Stimulated activated CD4-positive, alpha-beta T cell treated with anti-CD3 and anti-CD28 coated beads, TNF-alpha, amount 100 ng/mL, for 4 hours (primary cell): ENCODE measurements at places on chromosomes 1 and 21.

- no peak for DNase-seq
Measured at GRCh38 chr1:54095546-54096226, 42.3 kb downstream of the TCEANC2 start.

DNA sequence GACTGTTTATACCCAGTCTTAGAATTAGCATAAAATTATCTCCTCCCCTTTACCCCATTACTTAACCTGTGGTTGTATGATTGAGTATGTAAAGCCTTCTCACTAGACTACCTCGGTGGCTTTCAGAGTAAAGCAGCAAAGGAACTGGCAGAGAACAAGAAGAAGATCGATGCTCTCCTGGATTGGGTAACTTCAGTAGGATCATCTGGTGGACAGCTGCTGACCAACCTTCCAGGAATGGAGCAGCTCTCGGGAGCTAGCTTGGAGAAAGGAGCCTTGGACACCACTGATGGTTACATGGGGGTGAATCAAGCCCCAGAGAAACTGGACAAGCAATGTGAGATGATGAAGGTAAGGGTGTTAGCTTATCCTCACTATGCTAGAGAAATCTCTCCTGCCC lies 138.6 kb upstream of the BMP8A start:
- DNase-seq, result no peak

DNA sequence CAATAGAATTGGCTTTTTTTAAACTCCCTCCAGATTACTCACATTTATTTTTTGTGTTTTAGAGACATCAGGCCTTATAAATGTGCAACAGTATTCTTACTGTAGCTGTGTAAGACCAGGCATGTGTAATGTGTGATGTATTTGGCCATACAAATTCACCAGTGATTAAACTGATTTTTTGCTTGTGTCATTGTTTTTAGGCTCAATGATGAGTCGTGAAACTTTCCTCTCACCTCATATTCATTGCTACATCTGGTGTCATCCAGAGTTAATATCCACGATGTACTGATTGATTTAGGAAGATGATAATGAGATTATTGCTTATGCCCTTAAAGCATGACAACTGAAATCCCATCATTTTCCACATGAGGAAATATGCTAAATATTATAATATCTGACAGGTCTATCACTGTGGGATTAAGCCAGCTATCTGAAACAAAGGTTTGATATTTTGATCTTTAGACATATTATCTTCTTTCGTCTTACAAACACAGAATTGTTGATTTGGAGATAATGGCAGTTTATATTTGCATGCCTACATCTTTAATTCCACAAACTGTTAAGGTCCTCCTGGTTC lies 487.9 kb downstream of the PTBP2 start:
- no peak for DNase-seq

DNA sequence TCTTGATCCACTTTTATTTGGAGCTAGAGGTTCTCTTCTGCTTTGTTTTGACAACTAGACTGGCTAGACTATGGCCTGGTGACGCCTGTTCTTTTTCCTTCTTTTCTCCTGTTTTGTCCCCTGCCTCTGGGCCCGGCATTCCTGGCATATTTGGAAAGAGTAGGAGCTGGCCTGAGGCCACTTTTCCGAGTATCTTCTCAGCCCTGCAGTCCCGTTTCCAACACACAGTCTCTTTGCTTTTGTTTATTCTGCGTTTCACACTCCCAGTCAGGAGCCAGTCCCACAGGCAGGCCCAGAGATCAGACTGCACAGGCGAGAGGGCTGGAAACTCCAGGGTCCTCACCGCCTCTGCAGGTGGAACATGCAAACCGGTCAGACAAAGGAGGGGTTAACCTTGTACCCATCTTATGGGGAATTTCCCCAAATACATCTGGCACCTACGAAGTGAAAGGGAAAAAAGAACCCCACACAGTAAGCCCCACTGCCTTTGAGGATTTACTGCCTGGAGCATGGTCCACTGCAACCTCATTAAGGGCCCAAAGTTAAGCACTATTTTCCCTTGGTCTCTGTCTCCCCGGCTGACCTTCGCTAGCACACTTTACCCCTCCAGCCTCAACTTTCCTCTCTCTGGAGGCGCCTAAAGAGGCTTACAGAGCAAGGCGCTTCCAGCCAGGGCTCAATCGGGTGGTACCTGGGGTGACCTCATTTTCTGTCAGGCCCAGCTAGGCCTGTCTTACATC lies 141.1 kb downstream of the TOMM20 start:
- no peak for DNase-seq

- DNase-seq, result no peak
Measured at GRCh38 chr1:115666702-115667101, 24.9 kb downstream of the VANGL1 start.

DNA sequence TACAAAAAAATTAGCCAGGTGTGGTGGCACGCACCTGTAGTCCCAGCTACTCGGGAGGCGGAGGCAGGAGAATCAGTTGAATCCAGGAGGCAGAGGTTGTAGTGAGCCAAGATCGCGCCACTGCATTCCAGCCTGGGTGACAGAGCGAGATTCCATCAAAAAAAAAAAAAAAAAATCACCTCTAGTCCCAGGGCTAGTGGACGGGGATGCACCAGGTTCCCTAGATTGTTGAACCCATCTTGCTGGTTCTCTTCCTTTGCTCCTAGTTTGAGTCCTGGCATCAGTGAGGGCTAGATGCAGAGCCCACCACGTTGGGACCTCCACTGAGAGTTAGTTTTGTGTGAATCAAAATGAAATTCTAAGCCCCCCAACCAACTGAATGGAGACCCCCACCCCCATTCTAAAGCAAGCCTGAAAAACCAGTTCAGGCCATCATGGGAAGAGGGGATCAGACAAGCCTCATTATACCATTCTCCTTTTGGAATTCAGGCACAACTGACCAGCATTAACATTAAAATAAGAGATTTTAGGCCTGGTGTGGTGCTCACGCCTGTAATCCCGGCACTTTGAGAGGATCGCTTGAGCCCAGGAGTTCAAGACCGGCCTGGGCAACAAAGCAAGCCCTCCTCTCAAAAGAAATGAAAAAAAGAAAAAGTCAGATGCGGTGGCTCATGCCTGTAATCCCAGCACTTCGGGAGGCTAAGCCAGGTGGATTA lies 17.9 kb upstream of the L1TD1 start:
- DNase-seq, result no peak

DNA sequence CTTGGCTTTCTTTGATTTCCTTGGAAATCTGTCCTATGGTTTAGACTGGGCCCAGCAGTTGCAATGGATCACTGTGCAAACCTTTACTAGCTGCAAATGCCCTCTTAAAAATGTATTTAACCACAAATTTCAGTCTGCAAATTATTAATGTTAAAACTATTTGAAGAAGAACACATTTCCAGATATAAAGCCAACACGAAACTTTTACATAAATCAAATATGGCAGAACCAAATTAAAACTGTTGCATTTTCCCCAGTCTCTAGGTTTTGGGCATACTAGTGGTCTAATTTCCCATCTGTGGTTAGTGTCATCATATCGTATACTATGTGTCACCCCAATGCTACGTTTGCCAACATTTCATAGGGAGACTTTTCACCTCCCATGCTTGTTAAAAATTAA lies 52.3 kb downstream of the HMCN1 start:
- DNase-seq, result no peak

- no peak for DNase-seq
Measured at GRCh38 chr1:36258960-36259344, 34.7 kb downstream of the THRAP3 start.

GRCh38 chr1:79322511-79323027 lies 316.0 kb upstream of the ADGRL4 start:
- DNase-seq, result no peak

DNA sequence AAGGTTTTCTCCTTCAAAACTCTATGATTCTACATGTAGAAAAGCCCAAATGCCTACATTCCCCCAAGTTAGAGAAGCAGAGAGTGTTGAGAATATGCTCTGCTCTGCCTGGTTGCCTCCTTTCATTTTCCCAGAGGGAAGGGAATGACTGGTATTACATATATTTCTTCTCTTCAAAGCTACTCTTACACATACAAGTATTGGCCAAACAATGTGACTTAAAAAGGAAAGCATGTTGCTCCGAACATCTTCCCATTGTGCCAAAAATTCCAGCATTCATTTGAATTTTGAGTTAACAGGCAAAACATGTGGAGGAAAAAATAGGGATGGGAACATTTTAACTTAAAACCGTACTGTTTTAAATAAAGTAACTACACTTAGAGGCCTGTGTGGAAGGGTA lies 125.2 kb downstream of the COQ8A start:
- no peak for DNase-seq

DNA sequence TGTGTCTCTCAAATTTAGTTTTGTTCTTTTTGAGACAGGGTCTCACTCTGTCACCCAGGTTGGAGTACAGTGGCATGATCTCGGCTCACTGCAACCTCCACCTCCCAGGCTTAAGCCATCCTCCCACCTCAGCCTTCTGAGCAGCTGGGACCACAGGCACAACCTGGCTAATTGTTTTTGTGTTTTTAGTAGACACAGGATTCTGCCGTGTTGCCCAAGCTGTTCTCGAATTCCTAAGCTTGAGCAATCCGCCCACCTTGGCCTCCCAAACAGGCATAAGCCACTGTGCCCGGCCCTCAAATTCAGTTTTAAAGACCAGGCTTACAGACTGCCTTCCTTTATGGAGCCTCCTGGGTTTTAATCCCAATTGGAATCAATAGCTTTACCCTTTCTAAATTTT lies 83.7 kb upstream of the SELENON start:
- no peak for DNase-seq

DNA sequence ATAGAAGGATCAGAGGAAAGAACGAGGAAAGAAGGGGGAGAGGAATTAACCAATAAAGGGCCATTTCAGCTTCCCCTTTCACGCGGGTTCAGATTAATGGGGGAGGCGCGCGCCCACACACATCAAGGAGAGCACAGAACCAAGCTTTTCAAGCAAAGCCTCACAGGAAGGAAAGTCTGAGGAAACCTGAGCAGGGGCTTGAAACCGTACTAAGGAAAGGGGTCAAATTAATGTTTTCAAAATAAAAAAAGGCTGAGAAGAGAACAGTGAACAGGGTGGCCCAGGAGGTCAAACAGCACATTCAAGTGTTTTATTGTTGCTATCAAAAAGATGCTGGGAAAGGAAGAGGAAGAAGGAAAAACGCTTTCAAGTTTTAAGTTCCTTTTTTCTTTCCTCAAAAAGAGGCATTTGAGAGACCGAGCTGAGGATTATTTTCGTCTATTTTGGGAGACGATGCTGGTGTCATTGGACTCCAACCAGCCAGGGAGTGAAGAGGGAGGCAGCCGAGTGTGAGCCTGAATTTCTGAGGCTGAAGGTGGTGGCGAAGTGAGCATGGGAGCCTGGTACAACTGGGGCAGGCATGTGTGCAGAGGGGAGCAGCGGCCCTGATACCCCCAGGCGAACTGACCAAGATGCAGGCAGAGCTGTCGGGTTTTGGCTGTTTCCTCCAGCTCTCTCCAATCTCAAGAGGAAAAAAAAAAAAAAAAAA lies 88.4 kb downstream of the PROX1 start:
- DNase-seq, result no peak

GRCh38 chr1:55317673-55318072 lies 102.5 kb upstream of the USP24 start:
- DNase-seq, result no peak

GRCh38 chr1:62285984-62286785 lies 33.0 kb downstream of the KANK4 start:
- no peak for DNase-seq

- no peak for DNase-seq
Measured at GRCh38 chr1:90122654-90123340, 127.9 kb downstream of the ZNF326 start.

DNA sequence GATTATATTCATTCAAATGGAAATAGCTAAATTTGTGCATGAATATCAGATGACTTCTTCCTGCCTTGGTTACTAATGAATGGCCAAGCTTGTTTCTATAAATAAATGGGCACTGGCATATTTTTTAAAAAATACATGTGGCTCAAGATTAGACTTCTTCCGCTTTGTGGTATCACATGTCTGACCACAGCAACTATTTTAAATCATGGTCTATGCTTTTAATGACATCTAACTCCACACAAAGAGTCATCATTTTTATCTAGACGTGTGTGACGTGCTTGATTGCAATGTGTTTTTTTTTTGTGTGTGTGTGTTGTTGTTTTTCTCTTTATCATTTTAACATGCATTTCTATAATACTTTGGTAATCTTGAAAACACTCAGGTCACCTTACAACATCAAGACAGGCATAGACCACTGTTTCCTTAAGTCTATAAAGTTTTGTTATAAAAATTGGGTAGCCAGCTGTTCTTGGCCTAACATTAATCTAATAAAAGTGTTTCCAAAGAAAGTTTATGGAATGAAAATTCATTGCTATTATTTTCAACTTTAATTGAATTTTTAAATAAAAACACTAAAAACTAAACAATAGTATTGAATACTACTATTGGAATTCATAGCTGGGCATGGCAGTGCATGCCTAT lies 29.5 kb downstream of the RGS1 start:
- no peak for DNase-seq

DNA sequence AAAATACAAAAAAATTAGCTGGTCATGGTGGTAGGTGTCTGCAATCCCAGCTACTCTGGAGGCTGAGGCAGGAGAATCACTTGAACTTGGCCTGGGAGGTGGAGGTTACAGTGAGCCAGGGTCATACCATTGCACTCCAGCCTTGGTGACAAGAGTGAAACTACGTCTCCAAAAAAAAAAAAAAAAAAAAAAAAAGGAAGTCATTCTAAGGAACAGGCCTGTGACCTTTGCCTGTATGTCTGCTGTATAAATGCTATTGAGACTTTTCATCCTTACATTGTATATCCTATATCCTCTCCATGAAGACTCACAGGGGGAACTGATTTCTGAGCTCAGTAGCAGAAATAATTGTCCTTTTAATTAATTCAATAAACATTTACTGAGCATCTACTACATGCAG lies 7.5 kb upstream of the CTPS1 start:
- no peak for DNase-seq

GRCh38 chr1:227213426-227213825 lies 104.9 kb downstream of the CDC42BPA start:
- DNase-seq, result no peak

- DNase-seq, result no peak
Measured at GRCh38 chr1:174414203-174414602, 33.6 kb upstream of the GPR52 start.

- DNase-seq, result no peak
Measured at GRCh38 chr1:22295396-22295795, 152.5 kb upstream of the WNT4 start.

GRCh38 chr1:25577134-25577920 lies 33.9 kb downstream of the LDLRAP1 start:
- no peak for DNase-seq

GRCh38 chr1:171803045-171803444 lies 21.6 kb downstream of the METTL13 start:
- no peak for DNase-seq

GRCh38 chr1:204383163-204383904 lies 23.6 kb upstream of the PLEKHA6 start:
- DNase-seq, result no peak

GRCh38 chr1:54768093-54768492 lies 3.8 kb upstream of the PARS2 start:
- no peak for DNase-seq

DNA sequence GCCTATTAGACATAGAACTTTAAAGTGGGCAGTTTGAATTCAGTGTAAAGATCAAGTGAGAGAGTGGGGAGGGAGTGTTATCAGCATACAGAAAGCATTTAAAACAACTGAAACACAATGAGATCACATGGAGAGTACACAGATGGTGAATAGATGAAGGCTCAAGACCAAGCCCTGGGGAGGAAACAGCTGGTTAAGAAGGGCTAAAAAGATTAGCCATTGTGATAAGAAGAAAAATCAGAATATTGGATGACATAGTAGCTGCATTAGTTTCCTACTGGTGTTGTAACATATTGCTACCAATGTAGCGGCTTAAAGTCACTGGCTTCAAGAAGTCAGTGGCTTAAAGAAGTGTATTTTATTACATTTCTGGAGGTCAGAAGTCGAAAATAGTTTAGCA lies 443.4 kb upstream of the RGS18 start:
- no peak for DNase-seq

- DNase-seq, result no peak
Measured at GRCh38 chr1:100457683-100458082, 80.3 kb upstream of the GPR88 start.
